CD4-positive, alpha-beta T cell treated with Interleukin-15 for 1 hour (primary cell): ENCODE measurements at places on chromosomes 1 and 21.
A peak's percentile ranks its signal among the peaks of the same experiment; 100 is the strongest.

GRCh38 chr1:27298632-27299384 lies 23.2 kb upstream of the TMEM222 start:
- DNase-seq, result no peak

DNA sequence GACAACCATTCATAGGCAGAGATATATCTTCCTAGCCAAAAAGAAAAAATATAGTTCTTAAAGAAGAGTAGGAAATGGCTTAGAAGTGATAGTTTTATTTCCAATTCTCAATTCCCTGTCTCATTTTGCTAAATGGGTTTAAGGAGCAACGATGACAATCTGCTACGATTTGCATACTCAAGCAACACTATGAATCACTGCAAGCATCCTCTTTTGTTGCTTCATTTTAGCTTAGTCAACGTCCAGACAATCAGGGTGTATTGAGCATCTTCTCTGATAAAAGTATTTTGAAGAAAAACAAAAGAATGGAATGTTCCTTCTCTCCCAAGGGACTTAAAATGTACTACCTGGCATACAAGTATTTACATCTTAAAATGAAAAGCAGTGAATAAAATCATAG lies 80.6 kb downstream of the RGS7 start:
- DNase-seq, result no peak

DNA sequence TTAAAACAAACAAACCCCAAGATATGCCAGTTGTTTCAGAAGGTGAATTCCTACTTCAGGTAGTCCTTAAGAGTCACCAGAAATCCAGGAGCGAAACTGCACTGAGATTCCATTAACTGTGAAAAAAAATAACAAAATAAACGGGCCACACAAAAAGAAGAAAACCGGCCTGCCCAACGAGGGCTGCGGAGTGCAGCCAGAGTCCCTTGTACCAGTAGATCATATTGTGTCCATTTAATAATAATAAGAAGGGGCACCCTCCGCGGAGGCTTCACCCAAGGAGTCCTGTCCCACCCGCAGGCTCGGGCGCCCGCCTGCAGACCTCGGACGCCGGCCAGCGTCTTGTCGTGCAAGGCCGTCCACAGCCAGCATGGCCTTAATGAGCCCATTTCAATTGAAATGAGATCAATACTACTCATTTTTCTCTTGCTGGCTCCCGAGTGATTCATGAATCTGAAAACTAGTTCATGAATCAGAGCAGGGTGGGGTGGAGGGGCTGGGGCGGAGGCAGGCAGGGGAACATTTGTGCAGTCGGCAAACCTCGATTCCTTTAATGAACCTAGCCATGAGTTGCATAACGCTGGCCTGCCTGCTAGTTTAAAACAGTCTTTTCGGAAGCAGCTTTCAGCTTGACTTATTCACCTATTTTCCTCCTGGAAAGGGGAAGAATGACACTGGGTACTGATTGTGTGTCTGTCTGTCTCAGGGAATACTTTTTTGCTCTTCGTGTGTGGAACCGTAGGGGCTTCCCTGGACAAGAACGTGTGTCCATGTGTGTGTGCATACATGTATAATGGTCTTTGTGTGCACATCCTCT lies 113.1 kb upstream of the IRF2BP2 start:
- peak; percentile 67 for DNase-seq

DNA sequence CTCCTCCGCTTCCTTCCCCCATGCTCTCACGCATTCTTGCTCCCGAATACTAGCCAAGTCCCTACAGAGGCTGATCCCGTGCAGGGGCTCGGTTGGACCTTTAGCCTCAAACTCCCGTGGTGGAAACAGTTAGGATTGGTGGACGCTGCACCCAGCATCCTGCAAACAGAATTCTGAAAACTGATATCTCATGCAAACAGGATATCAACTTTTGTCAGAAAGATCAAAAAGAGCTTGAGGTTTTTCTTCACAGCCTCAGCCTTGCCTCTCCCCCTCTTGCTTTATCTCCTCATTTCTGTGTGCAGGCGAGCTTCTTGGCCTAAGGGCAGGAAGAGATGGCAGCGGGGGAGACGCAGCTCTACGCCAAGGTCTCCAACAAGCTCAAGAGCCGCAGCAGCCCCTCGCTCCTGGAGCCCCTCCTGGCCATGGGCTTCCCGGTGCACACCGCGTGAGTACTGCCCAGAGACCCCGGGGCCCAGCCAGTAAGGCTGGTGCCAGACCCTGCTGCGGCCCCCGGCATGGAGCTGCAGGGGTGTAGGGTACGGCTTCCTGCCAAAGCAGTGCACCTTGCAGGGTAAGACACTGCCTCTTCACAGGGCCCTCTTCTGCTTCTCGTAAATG lies at the start of gene UBASH3A:
Gene UBASH3A (plus strand): TSS at position 292 of the 621 bp plus-strand sequence. CDS start 44 bp downstream, at position 336.
- DNase-seq, result peak; percentile 51

- no peak for DNase-seq
Observed at GRCh38 chr1:6260433-6260934, 414 bp downstream of the GPR153 start.

GRCh38 chr1:209650454-209650853 lies 1.8 kb downstream of the LAMB3 start:
- no peak for DNase-seq

DNA sequence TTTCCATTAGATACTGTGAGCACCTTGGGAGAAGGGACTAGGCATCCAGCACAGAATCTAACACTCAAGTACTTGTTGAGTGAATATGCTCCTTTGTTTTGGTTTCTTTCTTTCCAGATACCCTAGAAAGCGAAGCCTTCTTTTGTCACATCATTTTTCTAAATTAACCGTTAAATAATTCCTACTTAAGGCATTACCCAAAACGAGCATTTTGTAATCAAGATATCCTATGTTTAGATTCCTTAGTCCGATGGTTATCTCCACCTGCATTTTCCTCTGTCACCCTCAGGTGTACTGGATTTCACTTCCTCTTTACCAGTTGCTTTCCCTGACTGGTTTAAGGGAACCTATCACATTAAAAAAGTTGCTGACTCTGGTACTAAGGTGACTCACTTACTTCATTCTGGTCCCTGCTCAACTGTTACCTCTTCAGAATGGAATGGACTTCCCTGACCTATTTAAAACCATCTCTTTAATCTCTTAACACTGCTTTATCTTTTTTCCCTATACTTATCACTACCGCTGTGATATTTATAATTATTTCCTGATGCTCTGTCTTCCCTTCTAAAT lies 3.2 kb downstream of the B3GALNT2 start:
- no peak for DNase-seq

GRCh38 chr21:41671859-41672542 lies 94.9 kb downstream of the RIPK4 start:
- DNase-seq, result peak; percentile 33

DNA sequence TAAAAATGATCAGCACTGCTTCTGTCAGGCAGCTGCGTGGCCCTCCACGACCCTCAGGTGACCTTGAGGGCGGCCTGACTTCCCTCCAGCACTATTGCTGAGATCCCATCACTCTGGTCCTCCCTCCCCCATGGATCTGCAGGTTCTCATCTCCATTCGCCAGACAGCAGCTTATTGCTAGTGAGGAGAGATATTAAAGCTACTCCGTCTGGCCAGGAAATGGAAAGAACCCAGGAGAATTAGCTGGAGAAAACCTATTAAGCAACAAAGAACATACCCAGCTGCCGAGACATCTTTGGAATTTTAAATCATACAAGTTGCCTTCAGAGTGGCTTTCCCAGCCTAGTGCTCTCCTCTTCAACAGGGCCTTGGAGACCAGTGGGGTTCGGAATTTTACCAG lies 25.7 kb upstream of the KCNN3 start:
- DNase-seq, result no peak

GRCh38 chr1:183983371-183984105 lies 54.0 kb downstream of the COLGALT2 start:
- DNase-seq, result no peak

GRCh38 chr1:24724345-24725208 lies 20.7 kb upstream of the CLIC4 start:
- DNase-seq, result no peak

GRCh38 chr1:180504186-180504585 lies 1.8 kb upstream of the ACBD6 start:
- DNase-seq, result no peak

DNA sequence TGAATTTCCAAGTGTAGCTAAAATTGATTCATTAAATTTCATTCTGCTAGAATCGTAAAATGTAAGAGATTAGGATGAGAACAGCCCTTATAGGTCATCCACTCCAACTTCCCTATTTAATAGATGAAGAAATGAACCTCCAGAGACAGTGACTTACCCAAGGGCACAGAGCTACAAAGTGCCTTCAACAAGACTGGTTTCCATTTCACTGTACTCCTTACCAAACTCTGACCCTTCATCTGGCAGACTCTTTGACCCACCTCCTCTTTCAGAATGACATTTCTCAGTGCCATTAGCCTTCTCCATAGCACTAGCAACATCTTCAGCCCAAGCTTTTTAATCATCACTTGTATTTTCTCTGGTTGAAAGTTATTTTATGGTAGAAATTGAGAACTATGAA lies 161.3 kb downstream of the NEK7 start:
- no peak for DNase-seq

DNA sequence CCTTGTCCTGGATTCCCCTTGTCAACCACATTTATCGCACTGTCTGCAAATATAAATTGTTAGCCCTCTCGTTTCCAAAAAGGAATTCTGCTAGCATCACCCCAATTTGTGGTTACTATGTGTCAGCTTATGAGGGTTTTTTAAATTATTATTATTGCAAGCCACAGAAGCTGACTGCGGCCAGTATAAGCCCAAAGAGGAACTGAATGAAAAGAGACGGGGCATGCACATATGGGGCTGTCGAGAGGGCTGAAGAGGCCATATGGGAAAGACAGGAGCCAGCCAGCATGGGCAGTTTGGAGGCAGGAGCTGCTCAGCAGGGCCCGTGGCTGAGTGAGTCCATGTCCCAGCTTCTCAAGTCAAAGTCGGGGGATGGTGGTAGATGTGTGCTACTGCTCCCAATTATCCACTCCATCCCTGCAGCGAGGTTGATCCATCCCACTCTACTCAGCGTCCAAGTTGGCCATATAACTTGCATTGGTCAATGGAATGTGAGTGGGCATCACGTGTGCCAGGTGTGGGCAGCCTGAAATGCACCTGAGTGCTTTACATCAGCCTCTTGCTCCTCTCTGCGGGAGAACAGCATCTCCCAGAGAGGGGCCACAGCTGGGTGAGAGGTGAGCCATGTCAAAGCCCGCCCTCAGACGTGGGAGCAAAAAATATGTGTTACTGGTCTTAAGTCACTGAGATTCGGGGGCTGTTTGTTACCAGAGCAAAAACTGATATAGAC lies 37.6 kb upstream of the LDLRAP1 start:
- DNase-seq, result no peak

- DNase-seq, result no peak
Observed at GRCh38 chr1:227556288-227556687, 7.1 kb upstream of the ZNF678 start.

GRCh38 chr1:178541829-178542553 lies 29.1 kb downstream of the TEX35 start:
- DNase-seq, result no peak

- no peak for DNase-seq
Observed at GRCh38 chr1:182952677-182953444, at the start of gene SHCBP1L. Gene SHCBP1L (minus strand): TSS chr1:182953166. CDS start chr1:182953133, 33 bp downstream.

DNA sequence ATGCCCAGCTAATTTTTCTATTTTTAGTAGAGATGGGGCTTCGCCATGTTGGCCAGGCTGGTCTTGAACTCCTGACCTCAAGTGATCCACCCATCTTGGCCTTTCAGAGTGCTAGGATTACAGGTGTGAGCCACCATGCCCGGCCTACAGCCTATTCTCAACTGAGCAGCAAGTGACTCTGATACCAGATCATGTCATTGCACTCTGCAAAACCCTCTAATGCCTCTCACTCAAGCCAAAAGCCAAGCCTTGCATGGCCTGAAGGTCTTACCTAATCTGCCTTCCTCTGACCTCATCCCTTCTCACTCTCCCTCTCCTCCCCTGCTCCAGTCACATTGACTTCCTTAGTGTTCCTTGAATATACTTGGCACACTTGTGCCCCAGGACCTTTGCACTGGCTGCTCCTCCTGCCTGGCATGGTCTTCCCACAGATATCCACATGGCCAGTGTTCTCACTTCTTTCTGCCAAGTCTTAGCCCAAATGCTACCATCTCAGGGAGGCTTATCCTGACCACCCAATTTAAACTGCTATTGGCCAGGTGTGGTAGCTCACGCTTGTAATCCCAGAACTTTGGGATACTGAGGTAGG lies 8.2 kb upstream of the ASAP3 start:
- DNase-seq, result no peak

DNA sequence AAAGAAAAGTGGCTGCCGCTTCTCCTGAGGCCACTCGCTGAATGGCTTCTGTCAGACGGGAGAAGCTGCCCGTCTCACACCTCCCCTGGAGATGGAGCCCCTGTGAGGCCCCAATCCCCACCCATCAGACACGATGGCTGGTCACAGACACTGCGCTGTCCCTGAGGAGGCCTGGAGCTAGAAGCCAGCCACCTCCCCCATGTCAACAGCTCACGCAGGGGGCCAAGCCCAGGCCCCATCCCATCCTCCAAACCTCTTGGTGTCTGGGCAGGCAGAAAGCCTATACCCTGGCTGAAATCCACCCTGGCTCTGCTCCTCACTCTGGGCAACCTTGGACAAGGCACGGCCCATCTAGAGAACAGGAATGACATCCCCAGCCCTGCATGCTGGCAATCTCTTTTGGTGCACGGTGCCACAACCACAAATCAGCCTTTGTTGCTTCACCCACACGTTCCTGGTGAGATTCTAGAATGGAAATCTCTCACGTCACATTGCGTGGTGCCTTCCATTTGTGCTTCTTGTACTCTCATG lies 273.9 kb upstream of the VAMP3 start:
- DNase-seq, result no peak

GRCh38 chr1:113895961-113896360 lies 8.6 kb upstream of the BCL2L15 start:
- DNase-seq, result no peak

GRCh38 chr1:181079382-181079781 lies 9.1 kb upstream of the IER5 start:
- no peak for DNase-seq

- DNase-seq, result no peak
Observed at GRCh38 chr1:62784509-62785365, 805 bp downstream of the ATG4C start.

DNA sequence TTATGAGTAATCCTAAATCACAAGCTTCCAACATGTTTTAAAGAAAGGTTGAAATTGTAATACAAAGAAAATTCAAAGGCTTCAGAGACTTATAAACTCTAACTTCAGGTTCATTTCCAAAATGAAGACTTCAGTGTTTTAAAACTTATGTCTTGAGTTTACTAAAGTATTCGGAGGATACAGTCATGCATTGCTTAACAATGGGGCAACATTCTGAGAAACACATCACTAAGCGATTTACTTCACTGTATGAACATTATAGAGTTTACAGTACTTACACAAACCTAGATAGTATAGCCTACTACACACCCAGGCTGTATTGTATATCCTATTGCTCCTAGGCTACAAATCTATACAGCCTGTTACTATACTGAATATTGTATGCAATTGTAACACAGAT lies 38.3 kb downstream of the CEP170 start:
- no peak for DNase-seq

- DNase-seq, result no peak
Observed at GRCh38 chr1:204323887-204324286, 35.8 kb downstream of the PLEKHA6 start.

- DNase-seq, result no peak
Observed at GRCh38 chr21:20570824-20571232, 427.4 kb upstream of the NCAM2 start.
